ENCODE measurements at places on chromosomes 2 and 18.

DNA sequence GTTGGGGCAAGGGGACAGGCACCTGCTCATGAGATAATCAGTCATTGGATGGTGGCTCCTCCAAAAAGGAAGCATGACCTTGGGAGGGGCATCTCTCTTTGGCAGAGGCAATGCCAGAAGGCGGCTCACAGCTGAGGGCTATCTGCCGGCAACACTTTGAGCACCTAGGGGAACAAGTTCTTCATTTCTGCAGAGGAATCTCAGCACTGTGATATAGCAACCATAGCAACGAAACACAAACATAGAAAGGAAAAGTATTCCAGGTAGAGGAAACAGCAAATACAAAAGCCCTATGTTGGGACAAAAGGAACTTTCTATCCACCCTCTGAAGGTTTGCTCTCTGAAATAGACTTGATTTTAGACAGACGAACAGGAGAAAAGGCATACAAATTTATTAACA is 89.1 kb upstream of the NEDD4L start:
- peaks cover 2% of the 10 kb centered on the region for H3K4me1 ChIP-seq
- no peak for DNase-seq
- no peak overlapping the region for H3K4me3 ChIP-seq
- no peak overlapping the region for H3K27ac ChIP-seq

DNA sequence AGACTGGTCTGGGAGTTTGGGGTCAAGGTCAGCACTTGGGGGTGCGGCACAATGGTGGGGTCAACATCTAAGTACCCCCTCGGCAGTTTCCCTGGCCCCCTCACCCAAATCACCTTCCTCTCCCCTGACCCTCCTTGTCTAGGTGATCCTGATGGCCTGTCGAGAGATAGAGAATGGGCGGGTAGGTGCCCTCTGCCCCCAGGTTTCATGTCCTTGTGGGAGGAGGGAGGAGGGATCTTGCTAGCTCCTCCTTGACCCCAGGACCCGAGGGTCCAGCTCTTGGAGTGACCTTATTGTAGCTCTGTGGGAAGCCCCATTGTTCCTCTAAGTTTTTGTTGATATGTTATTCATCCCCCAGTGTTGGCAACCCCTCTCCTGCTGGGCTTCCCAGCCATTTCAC is 3.6 kb downstream of the PTPN18 start:
- DNase-seq: no peak

DNA sequence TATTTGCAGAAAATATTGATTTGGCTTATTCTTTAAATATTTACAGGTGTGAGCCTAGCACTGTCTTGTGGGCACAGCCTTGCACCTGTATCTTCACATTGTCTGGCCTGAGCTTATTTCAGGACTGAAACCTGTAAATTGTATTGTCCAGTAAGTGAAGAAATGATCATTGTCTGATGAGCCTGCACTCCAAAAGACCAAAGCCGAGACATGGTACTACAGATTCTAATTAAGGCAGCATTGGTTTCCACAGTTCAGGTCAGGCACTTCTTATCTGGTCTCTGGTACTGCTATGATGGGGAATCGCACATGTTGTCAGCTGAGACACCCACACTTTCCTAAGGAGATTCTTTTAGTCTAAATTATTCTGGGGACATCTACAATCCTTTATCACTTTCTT is 479.0 kb downstream of the TDRD15 start:
- DNase-seq: no peak
- H3K36me3 ChIP-seq: peaks cover 2% of the 10 kb centered on the region
- H3K27me3 ChIP-seq: no peaks in the 10 kb centered on the region
- no peaks in the 10 kb centered on the region for H3K4me1 ChIP-seq

- H3K27me3 ChIP-seq: no peaks in the 10 kb centered on the region
- H3K4me1 ChIP-seq: no peaks in the 10 kb centered on the region
Observed at GRCh38 chr2:200477667-200478131, 32.2 kb downstream of the KCTD18 start.

GRCh38 chr2:197934261-197934933 is 130.0 kb downstream of the PLCL1 start:
- no peaks in the 10 kb centered on the region for H3K27me3 ChIP-seq
- no peak for DNase-seq
- H3K4me1 ChIP-seq: peaks cover 10% of the 10 kb centered on the region
- H3K27ac ChIP-seq: no peak overlapping the region
- H3K36me3 ChIP-seq: no peaks in the 10 kb centered on the region
- no peak overlapping the region for H3K4me3 ChIP-seq

DNA sequence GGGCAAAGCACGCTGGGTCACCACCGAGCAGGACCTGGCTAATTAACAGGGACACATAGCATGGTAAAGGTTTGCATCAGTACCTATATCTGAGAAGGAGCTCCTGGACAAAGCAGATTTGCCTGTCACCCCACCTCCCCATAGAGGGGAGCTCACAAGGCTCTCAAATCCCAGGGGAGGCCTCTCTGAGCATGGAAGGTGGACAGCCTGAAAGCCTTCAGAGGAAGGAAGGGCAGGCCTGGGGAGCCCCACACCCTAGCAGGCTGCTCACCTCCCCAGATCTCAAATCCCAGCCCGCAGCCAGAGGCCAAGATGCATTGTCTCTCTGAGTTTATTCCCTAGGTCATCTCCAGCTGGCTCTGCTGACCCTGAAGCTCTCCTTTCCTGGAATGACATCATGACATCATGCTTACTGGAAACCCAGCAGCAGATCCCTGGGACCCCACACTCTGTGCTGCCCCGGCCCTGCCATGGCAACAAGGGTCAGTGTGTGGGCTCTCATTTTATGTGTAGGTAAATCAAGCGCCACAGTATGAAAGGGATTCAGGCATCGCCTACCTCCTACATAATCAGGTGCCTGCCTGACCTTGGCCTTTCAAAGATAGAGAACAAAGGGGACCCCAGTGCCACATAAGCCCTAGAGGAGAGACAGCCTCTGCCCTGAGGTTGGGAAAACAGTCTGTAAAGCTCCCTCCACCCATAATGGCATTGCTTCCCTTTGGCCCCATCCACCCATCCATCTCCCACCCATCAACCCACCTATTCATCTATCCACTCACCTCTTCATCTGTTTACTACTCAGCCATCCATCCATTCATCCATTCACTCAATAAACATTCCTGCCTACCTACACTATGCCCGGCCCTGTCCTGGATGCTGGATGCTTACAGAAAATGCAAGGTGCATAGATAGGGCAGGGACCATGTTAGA is 15.7 kb upstream of the TEX51 start:
- no peak overlapping the region for H3K4me3 ChIP-seq
- H3K27me3 ChIP-seq: no peaks in the 10 kb centered on the region
- no peak for DNase-seq
- no peaks in the 10 kb centered on the region for H3K36me3 ChIP-seq
- H3K27ac ChIP-seq: no peak overlapping the region
- H3K4me1 ChIP-seq: no peaks in the 10 kb centered on the region

GRCh38 chr2:64263315-64263714 is 119.1 kb upstream of the PELI1 start:
- peaks cover 6% of the 10 kb centered on the region for H3K4me1 ChIP-seq
- no peak overlapping the region for H3K27ac ChIP-seq

GRCh38 chr2:128818248-128818647 is 499.6 kb upstream of the HS6ST1 start:
- no peaks in the 10 kb centered on the region for H3K27me3 ChIP-seq
- no peak overlapping the region for H3K4me3 ChIP-seq
- H3K4me1 ChIP-seq: no peaks in the 10 kb centered on the region
- H3K27ac ChIP-seq: no peak overlapping the region
- no peaks in the 10 kb centered on the region for H3K36me3 ChIP-seq

DNA sequence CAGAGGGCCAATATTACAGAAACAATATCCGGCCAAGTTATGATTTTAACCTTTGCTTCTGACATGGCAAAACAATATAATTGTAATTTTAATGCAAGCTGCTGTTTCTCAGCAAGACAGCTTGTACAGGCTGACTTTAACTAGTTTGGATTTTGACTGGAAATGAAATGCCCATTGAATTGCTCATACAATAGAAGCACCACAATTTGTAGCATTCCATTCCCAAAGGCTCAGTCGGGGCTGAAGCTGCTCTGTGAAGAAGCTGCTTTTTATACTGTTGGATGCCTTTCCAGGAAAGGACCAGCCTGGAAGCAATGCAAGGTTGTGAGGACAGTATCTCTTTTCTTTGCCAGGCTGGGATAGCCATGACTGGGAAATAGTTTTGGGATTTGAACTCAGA is 677.0 kb upstream of the FANCL start:
- no peak overlapping the region for H3K27ac ChIP-seq
- no peaks in the 10 kb centered on the region for H3K36me3 ChIP-seq
- DNase-seq: no peak
- no peaks in the 10 kb centered on the region for H3K27me3 ChIP-seq

DNA sequence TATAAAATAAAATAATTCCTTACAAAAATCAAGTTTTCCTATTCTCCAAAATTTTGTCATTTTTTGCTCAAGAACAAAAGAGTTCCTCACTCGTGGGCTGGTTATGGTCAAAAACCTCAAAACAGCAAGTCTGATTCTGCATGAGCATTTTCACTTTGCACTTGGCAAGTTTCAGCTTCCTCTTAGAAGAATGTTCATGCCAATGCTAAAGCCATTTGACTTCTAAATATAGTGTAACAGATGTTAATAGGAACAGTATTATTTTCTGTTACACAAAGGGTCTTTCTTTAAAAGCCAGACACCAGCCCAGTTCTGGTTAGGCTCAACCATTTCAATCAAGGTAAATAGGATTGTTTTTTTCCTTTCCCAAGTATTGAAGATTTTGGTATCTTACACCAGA is 261.3 kb upstream of the CCDC68 start:
- no peak overlapping the region for H3K4me3 ChIP-seq
- H3K36me3 ChIP-seq: no peaks in the 10 kb centered on the region
- H3K27ac ChIP-seq: no peak overlapping the region
- DNase-seq: no peak

GRCh38 chr2:219448776-219449341 is 14.2 kb downstream of the SPEG start:
- no peaks in the 10 kb centered on the region for H3K4me1 ChIP-seq
- H3K27me3 ChIP-seq: no peaks in the 10 kb centered on the region
- H3K27ac ChIP-seq: peak overlapping the region; percentile 43
- no peak for DNase-seq

- no peaks in the 10 kb centered on the region for H3K36me3 ChIP-seq
- H3K27me3 ChIP-seq: no peaks in the 10 kb centered on the region
- H3K4me1 ChIP-seq: no peaks in the 10 kb centered on the region
- no peak overlapping the region for H3K4me3 ChIP-seq
Observed at GRCh38 chr2:62691186-62691585, 14.3 kb upstream of the EHBP1 start.

- H3K27me3 ChIP-seq: no peaks in the 10 kb centered on the region
- no peaks in the 10 kb centered on the region for H3K36me3 ChIP-seq
- H3K27ac ChIP-seq: no peak overlapping the region
Observed at GRCh38 chr18:21662581-21662980, 42.0 kb downstream of the ABHD3 start.

GRCh38 chr2:237726401-237726830 is 72.2 kb upstream of the RBM44 start:
- H3K36me3 ChIP-seq: no peaks in the 10 kb centered on the region
- H3K4me1 ChIP-seq: peaks cover 9% of the 10 kb centered on the region
- no peak overlapping the region for H3K4me3 ChIP-seq
- no peak for DNase-seq

GRCh38 chr2:86543793-86544192 is 19.4 kb downstream of the CHMP3 start:
- DNase-seq: no peak
- no peak overlapping the region for H3K4me3 ChIP-seq
- H3K27me3 ChIP-seq: no peaks in the 10 kb centered on the region
- no peak overlapping the region for H3K27ac ChIP-seq
- no peaks in the 10 kb centered on the region for H3K36me3 ChIP-seq
- no peaks in the 10 kb centered on the region for H3K4me1 ChIP-seq

GRCh38 chr2:39755466-39755865 is 23.6 kb downstream of the THUMPD2 start:
- no peaks in the 10 kb centered on the region for H3K27me3 ChIP-seq
- no peak overlapping the region for H3K27ac ChIP-seq
- no peak for DNase-seq

- H3K27ac ChIP-seq: peak overlapping the region; percentile 61
- no peaks in the 10 kb centered on the region for H3K4me1 ChIP-seq
- H3K36me3 ChIP-seq: no peaks in the 10 kb centered on the region
- DNase-seq: peak; percentile 86
- H3K27me3 ChIP-seq: no peaks in the 10 kb centered on the region
- peak overlapping the region; percentile 97 for H3K4me3 ChIP-seq
Observed at GRCh38 chr18:26656944-26657536, 108.7 kb upstream of the KCTD1 start.

DNA sequence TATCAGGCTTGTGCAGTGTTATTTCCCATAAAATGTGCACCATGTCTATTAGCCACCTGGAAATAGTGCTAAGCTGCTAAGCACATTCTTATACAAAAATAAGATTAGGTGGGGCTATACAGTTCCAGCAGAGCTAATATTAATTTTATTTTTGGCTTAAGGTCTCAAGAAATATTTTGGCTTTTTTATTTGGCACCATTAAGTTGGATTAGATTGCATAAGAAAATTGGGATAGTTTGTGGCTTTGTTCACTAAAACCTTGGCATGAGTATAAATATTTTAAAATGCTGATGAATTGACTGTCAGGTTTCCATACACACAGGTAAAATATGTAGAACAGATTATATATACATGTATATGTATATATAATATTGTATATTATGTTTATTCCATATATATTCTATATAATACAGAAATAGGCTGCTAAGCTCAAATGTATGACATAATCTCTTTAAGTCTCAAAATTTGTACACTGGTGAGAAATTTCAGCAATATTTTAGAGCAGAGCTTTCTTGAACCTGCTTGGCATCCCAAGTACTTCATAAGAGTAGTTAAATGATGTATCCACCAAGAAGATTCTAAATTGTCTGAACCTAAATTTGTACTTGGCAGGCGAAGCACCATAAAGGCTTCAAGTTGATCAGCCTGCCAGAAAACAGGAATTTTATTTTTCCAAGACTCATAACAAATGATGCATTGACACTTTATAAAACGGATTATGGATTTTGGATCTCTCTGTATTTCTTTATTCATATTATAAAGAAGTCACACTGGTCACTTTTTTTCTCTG is 32.6 kb downstream of the CCDC102B start:
- H3K27me3 ChIP-seq: no peaks in the 10 kb centered on the region
- H3K4me3 ChIP-seq: no peak overlapping the region
- no peak for DNase-seq
- no peak overlapping the region for H3K27ac ChIP-seq
- no peaks in the 10 kb centered on the region for H3K36me3 ChIP-seq

GRCh38 chr18:9594823-9595596 is 19.3 kb downstream of the PPP4R1 start:
- H3K36me3 ChIP-seq: no peaks in the 10 kb centered on the region

DNA sequence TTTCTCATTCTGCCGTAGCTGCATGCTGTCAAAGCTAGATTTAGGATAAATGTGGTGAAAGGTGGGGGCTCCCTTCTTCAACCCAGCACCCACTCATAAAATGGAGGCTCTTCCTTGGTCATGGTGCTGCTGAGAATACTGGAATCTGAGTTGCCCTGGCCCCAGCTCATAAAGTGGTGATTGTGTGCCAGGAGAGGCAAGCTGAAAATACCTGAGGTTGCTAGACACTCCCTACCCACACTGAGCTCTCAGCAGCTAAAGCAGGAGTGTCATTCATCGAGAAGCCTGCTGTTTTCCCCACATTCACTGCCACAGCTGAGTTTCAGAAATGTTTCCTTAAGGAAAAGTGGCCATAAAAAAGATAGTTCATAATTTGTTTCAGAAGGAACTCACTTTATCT is 297.1 kb upstream of the RBMS1 start:
- no peaks in the 10 kb centered on the region for H3K4me1 ChIP-seq
- DNase-seq: no peak
- H3K27ac ChIP-seq: no peak overlapping the region
- no peaks in the 10 kb centered on the region for H3K27me3 ChIP-seq
- H3K36me3 ChIP-seq: no peaks in the 10 kb centered on the region
- no peak overlapping the region for H3K4me3 ChIP-seq
